ENCODE measurements at places on chromosomes 7 and 10.

DNA sequence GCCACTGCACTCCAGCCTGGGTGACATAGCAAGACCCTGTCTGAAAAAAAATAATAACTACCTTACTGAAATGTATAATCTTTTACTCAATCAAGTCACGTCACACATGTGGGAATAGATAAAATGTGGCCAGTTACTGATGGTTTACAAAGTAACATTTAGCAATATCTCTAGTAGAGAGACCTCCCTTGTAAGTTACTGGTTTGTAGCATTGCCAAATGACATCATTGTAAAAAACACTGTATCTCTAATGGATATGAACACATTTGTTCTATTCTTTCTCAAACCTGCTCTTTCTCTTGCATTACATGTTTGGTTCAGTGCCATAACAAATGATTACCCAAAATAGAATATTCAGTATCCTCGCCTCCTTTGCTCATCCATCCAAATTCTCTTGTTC is 18.8 kb downstream of the TET1 start:
- no peaks in the 10 kb centered on the region for H3K27me3 ChIP-seq
- H3K4me1 ChIP-seq: no peaks in the 10 kb centered on the region
- no peaks in the 10 kb centered on the region for H3K36me3 ChIP-seq
- H3K27ac ChIP-seq: no peak overlapping the region
- H3K4me3 ChIP-seq: no peak overlapping the region
- no peak for DNase-seq

DNA sequence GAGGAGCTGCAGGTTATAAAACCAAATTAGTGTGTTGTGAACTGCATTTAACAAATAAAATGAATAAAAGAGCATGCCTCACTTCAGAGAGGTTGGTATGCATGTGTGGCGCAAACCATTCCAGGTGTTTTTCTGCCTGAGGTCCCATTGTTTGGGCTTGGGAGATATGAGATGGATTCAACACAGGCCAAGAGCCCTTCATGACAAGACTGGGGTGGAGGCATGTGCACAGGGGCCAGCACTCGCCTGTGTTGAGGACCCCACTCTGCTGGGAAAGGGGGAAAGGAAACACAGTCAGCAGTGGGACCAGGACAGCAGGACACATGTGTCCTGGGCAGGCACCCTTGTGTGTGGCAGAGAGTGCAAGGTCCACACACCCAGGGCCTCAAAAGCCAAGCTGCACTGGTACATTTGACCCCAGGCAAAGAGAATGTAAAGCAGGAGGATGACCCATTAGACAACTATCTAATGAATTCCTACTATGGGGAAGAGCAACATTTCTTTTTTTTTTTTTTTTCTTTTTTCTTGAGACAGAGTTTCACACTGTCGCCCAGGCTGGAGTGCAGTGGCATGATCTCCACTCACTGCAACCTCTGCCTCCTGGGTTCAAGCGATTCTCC is 9.2 kb upstream of the SLC18A3 start:
- H3K4me1 ChIP-seq: no peaks in the 10 kb centered on the region
- peaks cover 41% of the 10 kb centered on the region for H3K27me3 ChIP-seq
- no peak overlapping the region for H3K27ac ChIP-seq
- H3K4me3 ChIP-seq: no peak overlapping the region
- no peak for DNase-seq

DNA sequence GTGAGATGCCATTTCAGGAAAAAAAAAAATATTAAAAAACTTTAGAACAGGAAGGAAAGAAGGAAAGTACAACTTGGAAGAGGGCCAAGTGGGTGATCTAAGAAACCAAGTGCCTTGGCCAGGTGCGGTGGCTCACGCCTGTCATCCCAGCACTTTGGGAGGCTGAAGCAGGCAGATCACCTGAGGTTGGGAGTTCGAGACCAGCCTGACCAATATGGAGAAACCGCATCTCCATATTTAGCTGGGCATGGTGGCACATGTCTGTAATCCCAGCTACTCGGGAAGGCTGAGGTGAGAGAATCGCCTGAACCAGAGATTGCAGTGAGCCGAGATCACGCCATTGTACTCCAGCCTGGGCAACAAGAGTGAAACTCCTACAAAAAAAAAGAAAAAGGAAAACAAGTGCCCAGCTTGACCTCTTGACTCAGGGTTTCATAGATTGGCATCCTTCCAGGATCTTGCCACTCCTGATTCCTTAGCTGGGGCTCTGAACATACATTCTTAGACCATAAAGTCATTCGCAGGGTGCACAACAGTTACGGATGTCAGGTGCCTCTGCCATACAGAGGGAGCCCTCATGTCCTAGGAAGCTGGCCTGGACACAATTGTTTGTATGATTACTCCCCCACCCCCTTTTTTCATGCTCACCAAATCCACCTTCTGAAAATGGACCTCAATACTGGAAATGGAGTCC is 2.1 kb upstream of the GUSB start:
- H3K36me3 ChIP-seq: no peaks in the 10 kb centered on the region
- no peak overlapping the region for H3K27ac ChIP-seq
- no peaks in the 10 kb centered on the region for H3K27me3 ChIP-seq
- no peak for DNase-seq

- no peak overlapping the region for H3K27ac ChIP-seq
- no peak overlapping the region for H3K4me3 ChIP-seq
- no peaks in the 10 kb centered on the region for H3K4me1 ChIP-seq
- no peak for DNase-seq
Measured at GRCh38 chr10:75254739-75255138, 19.0 kb upstream of the COMTD1 start.

DNA sequence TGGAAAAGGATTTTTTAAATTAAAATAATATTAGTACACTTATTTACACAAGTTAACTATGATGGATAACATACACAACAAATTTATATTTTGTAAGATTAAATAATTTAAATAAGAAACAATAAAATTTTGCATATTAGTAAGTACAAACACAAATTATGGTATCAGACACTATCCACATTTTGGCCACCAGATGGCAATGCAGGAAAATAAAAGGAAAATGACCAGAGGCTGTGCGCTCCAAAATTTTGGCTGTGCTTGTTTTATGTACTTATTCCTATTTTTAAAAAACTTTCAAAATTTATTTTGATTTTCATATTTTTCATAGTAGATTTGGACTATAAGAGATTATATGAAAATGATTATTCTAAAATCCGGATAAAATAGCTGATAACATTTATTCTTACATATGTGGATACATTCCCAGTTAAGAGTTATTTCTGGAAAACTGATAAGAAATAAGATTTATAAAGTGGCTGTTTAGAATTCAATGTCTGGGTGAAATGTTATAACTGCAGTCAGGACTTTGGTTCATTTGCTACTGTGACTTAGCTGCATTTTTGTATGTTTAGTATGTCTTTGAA is 274.7 kb upstream of the HGF start:
- no peaks in the 10 kb centered on the region for H3K36me3 ChIP-seq
- H3K4me1 ChIP-seq: no peaks in the 10 kb centered on the region
- no peak overlapping the region for H3K27ac ChIP-seq
- no peak overlapping the region for H3K4me3 ChIP-seq
- H3K27me3 ChIP-seq: no peaks in the 10 kb centered on the region
- peak; percentile 8 for DNase-seq

- H3K27me3 ChIP-seq: no peaks in the 10 kb centered on the region
- DNase-seq: no peak
- no peak overlapping the region for H3K27ac ChIP-seq
- peaks cover 91% of the 10 kb centered on the region for H3K4me1 ChIP-seq
- H3K4me3 ChIP-seq: no peak overlapping the region
Measured at GRCh38 chr10:124692100-124692446, 52.1 kb downstream of the FAM53B start.

DNA sequence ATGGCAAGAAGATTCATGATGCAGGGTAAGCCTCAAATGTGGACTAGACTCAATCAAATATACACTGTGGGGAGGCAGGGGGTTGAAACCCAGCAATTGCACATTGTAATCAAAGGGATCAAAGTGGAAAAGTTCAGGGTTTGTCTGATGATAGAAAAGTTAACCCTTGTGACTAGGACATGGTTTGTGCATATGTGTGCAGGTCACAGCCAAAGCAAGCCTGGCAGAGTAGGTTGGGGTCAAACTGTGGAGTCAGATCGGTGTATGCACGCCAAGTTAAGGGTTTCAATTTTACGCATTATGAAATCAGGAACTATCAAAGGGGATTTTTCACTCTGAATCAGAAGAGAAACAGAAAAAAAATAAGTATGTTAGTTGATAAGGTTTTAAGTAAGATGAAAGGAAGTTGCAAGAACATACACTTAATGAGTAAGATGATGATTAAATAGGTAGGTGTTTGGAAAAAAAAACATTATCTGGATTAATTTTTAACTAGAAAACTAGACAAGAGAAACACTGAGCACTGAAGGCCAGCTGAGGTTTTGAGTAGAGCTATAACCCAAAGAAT is 188.3 kb downstream of the DGKB start:
- H3K4me1 ChIP-seq: no peaks in the 10 kb centered on the region
- no peaks in the 10 kb centered on the region for H3K36me3 ChIP-seq
- no peak overlapping the region for H3K4me3 ChIP-seq
- H3K27me3 ChIP-seq: no peaks in the 10 kb centered on the region
- H3K27ac ChIP-seq: peak overlapping the region; percentile 42
- peak; percentile 42 for DNase-seq

- H3K27me3 ChIP-seq: no peaks in the 10 kb centered on the region
- no peak overlapping the region for H3K4me3 ChIP-seq
- peaks cover 3% of the 10 kb centered on the region for H3K36me3 ChIP-seq
- no peak for DNase-seq
- no peak overlapping the region for H3K27ac ChIP-seq
- peaks cover 16% of the 10 kb centered on the region for H3K4me1 ChIP-seq
Measured at GRCh38 chr7:26334166-26334859, 42.7 kb downstream of the SNX10 start.

DNA sequence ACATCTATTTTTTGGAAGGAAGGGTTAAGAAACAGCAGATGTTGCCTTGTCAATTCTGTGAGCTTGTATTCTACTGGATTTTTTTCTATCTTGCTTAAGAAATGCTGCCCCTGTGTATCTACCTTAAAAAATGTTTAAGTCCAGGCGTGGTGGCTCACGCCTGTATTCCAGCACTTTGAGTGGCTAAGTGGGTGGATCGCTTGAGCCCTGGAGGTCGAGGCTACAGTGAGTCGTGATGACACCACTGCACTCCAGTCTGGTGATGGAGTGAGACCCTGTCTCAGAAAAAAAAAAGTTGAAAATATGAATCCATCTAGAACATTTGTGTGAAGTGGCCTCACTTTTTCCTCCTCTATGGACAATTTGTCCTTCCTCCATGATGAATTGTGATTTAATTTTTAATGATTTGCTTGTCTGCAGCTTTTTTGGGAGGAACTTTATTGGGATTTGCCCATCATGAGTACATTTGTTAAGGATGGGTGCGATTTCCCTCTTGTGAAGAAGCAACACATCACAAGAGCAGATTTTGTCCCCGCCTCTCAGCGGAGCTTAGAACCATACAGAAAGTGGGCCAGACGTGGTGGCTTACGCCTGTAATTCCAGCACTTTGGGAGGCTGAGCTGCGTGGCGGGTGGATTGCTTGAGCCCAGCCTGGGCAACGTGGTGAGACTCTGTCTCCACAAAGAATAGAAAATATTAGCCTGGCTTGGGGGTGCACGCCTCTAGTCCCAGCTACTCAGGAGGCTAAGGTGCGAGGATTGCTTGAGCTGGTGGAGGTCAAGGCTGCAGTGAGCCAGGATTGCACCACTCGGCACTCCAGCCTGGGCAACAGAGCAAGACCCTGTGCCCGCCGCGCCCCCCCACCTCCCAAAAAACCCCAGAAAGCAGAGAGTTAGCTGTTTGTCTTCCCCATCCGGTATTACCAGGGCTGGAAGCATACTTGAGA is 57.7 kb downstream of the DNAJB6 start:
- H3K4me1 ChIP-seq: peaks cover 23% of the 10 kb centered on the region
- no peak for DNase-seq
- H3K36me3 ChIP-seq: no peaks in the 10 kb centered on the region
- peak overlapping the region; percentile 54 for H3K27ac ChIP-seq
- H3K27me3 ChIP-seq: no peaks in the 10 kb centered on the region

- peaks cover 2% of the 10 kb centered on the region for H3K36me3 ChIP-seq
- DNase-seq: no peak
- no peak overlapping the region for H3K4me3 ChIP-seq
- no peaks in the 10 kb centered on the region for H3K4me1 ChIP-seq
- H3K27me3 ChIP-seq: no peaks in the 10 kb centered on the region
Measured at GRCh38 chr10:16016688-16017087, 156.4 kb upstream of the MINDY3 start.
